Activated T-cell treated with anti-CD3 and anti-CD28 coated beads for 4 hours (primary cell): ENCODE measurements at places on chromosomes 12 and 14.

DNA sequence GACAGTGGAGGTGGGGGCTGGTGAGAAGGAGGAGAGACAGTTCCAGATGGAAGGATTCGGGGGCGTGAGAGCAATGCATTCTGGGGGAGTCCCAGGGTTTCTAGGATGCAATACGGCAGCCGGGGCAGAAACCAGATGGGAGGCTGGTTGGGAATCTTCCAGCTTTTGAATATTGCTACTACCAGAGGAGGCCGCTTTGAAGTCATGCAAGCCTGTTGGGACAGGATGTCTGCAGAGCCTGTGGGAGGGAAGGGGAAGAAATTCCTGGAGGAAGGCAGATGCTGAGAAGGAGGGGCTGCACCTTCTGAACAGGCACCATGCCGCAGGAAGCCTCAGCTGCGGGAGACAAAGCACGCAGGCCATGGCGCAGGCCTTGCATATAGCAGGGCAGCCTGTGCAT is 105.4 kb downstream of the APAF1 start:
- DNase-seq, result no peak

DNA sequence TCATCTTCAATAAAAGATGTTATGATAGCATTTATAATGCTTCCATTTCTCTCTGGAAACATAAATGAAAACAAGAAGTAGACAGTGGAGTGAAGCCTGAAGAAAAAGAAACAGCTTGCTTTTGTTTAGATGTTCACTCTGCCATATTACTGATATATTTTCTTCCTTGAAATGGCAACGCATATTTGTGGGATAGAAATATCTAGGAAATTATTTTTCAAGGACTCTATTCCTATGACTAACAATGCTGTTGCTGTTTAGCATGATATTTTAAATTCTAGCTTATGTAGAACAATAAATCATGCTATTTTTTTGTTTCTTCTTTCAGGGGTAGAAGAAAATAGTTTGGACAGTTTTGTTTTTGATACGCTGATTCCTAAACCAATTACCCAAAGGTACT is 359.0 kb downstream of the NAV3 start:
- no peak for DNase-seq

- no peak for DNase-seq
These were observed 28.3 kb upstream of the HIGD1C start for GRCh38 chr12:50924131-50924438.

GRCh38 chr14:58878439-58879139 is 240.8 kb downstream of the DACT1 start:
- DNase-seq, result no peak

DNA sequence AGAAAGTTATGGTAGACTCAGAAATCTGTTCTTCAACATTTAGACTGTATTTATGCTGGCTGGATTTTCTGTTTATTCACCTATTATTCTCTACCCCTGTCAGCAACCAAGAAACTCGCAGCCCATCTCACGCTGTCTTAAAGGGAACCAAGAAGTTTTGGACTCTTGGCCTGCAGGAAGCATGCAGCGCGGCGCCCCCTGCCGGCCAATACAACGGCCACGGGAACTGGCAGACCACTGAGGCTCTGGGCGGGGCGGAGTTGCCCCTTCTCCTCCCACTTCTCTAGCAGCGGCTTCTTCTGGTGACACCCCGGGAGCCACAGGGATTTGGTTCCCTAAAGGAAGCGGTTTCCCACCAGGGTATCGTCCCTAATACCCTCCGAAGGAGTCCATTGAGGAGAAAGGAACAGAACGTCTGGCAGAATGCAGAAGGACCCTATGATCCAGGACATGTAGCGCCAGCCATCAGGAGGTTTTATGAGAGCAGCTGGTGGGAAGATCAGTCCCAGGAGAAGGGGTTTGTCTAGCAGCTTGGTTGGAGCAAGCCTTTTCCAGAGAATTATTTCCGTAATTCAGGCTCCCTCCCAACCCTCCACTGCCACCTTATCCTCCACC is 21.0 kb upstream of the RNASE2 start:
- no peak for DNase-seq

DNA sequence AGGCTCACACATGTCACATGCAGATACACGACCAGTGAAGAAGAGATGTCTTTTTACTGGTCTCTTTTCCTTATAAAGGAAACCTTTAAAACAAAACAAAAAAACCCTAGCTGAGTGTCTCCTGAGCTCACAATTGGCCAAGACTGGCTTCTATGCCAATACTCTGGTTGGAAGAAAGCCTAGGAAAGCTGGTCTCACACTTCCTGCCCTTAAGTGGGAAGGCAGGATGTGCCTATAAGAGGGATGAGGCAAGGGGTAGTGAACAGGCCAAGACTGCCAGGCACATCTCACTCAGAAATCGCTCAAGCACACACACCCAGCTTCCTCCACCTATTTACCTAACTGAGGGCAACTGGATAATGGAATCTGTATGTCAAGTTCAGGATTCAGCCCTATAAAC is 50.0 kb downstream of the SOCS2 start:
- no peak for DNase-seq

- DNase-seq, result no peak
These were observed 447.2 kb downstream of the SNAPC1 start for GRCh38 chr14:62209287-62209899.

- no peak for DNase-seq
These were observed 417.1 kb downstream of the AEBP2 start for GRCh38 chr12:19856389-19856788.

- DNase-seq, result no peak
These were observed 368.2 kb downstream of the BTG1 start for GRCh38 chr12:91777268-91777992.

DNA sequence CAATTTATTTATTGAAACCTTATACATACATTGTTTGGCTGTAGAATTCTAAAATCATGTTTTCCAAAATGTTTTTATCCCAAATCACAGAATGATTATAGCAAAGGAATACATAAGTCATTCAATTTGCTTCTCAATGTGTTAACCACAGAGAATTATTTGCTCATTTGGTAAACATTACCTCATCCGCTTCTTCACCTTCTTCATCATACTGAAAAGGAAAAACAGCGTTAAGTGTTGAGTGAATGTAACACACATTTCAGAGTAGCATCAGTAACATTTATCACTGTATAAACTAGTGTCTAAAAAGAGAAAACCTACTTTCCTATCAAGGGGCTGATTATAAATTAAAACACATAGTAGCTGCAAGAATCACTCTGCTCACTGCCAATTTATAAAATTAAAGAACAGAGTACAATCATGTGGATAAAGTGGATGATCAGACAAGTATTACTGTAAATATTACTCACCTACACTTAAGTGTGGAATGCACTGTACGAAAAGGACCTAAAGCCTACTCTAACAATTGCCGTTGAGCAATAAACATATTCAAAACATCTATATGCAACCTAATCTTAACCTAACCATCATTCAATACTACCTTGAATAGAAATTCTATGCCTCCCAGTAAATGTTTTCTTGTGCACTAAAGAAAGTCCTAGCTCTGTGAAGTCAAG is 18.1 kb upstream of the PHLDA1 start:
- no peak for DNase-seq

GRCh38 chr12:62802984-62803383 is 132.0 kb downstream of the PPM1H start:
- DNase-seq, result no peak

DNA sequence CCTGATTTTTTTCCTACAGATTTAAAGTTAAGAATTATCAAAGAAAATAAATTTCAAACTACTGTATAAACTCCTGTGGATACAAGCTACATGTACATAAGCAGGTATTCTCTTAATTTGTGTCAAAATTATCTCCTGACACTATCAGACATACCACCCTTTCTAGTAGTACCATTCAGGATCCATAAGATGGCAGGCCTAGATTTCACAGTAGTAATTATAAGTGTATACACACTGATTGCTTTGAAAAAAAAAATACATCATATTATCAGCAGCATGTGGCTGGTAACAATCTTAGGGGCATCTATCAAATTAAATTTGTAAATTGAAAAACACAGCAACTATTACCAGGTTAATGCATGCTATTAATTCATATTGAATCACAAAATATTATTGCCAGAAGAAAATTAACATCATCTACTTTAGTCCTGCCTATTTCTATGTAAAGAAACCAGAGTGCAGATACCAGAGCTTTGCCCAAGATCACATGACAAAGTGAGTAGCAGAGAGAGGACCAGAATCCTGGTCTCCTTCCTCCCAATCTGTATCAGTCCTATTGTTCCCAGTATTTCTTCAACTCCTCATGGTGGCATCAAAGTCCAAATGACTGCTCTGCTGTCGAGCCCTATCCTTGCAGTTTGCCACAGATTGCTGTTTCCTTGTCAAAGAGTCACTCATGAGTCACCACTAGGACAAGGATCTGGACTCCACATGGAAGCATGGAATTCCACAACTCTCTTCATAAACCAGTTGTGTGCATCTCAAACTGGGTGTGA is 27.7 kb upstream of the CALM1 start:
- DNase-seq, result no peak

DNA sequence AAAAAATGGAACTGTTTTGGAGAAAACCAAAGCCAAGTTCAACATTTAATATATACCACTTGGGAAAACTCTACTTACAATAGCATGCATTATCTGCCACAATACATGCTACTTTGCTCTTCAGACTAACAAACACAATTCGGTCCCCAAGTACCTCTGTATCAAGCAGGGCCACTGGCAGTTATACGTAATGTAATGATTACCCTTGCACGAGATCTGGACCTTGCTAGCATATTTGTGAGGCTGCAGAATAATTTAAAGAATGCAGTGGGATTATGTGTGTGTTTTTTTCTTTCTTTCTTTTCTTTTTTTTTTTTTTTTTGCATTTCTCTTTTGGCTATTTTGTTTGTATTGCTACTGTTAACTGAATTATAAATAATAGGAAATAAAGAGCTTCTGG is 22.8 kb upstream of the PYGL start:
- no peak for DNase-seq

- DNase-seq, result no peak
These were observed 36.9 kb upstream of the NCOR2 start for GRCh38 chr12:124604264-124604680.

GRCh38 chr14:34593740-34594375 is 36.1 kb downstream of the SNX6 start:
- DNase-seq, result no peak

GRCh38 chr12:53722450-53723041 is 4.7 kb downstream of the CALCOCO1 start:
- DNase-seq, result no peak

GRCh38 chr14:68264260-68264569 is 444.6 kb downstream of the RAD51B start:
- no peak for DNase-seq

DNA sequence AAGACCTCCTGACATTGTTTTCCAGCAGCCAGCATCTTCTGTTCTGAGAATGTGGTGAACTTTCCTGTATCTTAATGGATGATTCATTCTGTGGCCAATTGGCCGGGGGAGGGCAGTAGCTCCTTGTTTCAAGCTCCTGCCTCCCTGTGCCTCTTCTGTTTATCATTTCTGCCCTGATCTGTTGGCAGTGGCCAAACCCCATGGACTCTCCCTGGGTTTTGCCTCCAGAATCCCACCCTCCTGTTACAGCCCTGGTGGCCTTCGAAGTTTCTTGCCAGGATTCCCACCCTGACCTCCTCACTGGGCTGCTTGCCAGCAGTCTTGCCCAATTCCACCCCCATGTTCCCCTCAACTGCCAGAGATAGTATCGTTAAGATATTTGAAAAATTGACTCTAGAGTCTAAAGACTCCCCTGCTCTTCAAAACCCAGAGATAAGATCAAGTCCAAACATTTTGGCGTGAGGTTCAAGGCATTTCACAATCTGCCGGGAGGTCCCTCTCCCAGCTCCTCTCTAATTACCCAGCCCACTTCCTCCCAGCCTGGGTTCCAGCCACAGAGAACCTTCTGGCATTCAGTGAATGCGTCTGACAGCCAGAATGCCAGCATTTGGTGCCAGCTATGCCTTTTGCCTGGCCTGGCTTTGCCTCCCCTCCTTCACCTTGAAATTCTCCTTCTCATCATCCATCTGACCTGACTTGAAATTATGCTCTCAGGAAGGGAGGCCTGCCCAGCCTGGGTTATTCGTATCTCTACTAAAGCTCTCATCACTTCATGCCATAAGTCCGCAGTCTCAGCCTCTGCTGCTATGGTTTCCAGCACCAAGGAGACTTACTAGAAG is 37.7 kb upstream of the TXNRD1 start:
- DNase-seq, result no peak

DNA sequence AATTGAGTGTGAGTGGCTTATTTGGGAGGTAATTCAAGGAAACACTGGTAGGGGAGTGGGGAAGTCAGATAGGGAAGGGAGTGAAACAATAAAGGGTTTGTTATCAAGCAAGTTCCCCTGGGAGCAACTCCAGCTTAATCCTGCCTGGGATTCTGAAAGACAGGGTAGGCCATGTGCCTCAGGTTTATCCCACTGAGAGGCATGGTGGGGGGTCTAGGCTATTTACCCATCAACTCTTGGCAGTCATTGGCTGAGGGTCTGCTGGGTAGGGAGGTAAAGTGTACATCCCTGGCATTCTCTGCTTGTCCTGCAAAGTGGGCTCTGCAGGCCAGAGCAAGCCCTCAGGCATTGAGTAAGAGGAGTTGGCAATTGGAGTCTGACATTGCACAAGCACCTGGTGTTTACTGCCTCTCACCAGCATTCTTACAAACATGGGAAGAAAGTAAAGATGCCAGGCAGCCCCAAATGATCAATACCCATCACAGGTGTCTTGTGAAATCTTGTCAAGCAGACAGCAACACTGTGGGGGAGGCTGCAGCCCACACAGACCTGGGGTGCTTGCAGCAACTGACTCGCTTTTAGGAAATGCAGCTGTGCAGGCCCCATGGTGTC is 169.3 kb downstream of the KTN1 start:
- DNase-seq, result no peak

DNA sequence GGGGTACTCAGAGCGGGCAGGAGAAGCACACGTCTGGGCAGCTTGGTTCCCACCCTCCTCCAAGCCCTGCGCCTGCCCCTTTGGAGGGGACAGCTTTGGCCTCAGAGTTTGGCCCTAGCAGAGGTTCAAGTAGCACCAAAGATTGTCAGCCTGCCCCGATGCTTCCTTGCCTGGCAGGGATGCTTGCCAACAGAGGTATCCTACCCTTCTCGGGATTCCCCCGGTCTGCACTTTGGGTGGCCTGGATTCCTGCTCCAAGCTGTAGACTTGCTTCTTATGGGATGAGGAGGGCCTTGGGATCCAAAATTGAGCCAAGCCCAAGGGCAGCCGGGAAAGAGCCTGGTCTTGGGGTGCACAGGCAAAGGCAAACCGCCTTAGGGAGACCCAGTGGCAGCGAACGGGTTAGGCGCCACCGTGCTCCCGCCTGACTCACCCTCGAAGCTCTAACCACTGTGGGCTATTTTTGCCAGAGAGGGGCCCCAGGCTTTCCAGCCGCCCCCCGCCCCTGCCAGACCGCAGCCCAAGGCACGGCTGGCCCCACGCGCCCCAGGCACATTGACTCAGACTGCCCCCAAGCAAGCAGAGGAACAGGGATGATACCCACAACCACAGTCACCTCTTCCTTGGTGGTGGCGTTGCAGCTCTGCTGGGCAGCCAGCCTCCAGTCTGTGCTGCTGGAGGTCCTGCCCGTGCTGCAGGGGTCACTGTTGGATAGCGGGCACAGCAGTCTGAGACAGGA is 847 bp upstream of the WNT10B start:
- DNase-seq, result no peak

GRCh38 chr14:89085737-89086382 is 261.4 kb downstream of the TTC8 start:
- DNase-seq, result no peak
